DMS53 (cell line): ENCODE measurements at places on chromosomes 1 and 21.
A peak's percentile ranks its signal among the peaks of the same experiment; 100 is the strongest.

DNA sequence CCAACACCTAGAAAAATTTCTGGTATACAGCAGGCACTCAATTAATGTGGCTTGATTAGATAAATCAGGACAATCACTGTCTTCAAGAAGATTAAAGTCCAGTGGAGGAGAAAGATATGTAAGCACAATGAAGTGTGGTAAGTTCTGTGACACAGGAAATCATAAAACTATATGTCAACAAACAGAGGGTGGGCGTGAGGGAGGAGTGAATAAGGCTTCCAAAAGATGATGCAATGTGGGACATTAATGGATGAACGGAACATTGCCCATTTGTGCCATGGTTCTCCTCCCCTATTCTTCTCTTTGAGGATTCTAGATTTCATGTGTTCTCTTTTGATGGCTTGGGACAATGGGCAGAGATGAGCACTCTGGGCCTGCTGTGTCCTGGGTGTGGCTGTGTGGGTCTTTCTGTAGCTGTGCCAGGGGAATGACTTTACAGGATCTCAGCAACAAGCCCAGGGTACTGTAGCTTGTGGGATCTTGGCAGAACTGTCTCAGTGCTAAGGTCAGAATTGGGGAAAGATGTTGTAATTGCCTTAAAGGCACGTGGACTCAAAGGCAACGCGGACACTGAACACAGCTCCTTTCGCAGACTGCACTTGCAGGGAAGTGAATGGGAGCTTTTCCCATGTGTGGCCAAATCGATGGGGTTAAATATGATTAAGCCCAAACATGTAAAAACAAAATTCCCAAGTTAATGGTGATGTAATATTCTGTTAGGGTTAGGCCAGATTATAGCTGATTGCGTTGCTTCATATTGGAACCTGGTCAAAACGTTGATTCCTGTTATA, 366.9 kb downstream of the TGFB2 start:
- DNase-seq = peak; percentile 31

GRCh38 chr1:169590932-169591331, 4.7 kb upstream of the F5 start:
- no peak for DNase-seq

GRCh38 chr21:45225041-45225740, 62.5 kb downstream of the POFUT2 start:
- no peak for DNase-seq

DNA sequence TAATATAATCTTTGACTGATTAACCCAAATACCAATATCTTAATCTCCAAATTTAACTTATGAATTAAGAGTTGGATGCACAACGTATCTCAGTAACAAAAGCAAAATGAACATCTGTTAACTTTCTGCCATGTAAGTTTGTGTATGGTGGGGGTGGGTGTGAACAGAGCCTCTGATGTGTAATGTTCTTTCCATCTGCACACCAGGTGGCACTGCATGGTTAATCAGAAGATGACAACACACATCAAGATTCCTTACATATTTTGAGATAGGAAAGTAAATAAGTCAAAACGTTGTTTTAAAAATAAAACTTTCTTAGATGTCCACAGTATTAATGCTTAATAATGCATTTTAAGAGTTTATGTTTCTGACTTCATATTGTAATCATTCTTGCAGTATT, 251.9 kb downstream of the DPYD start:
- DNase-seq = peak; percentile 63

GRCh38 chr1:209860293-209860881, 32.6 kb downstream of the UTP25 start:
- DNase-seq = peak; percentile 95

DNA sequence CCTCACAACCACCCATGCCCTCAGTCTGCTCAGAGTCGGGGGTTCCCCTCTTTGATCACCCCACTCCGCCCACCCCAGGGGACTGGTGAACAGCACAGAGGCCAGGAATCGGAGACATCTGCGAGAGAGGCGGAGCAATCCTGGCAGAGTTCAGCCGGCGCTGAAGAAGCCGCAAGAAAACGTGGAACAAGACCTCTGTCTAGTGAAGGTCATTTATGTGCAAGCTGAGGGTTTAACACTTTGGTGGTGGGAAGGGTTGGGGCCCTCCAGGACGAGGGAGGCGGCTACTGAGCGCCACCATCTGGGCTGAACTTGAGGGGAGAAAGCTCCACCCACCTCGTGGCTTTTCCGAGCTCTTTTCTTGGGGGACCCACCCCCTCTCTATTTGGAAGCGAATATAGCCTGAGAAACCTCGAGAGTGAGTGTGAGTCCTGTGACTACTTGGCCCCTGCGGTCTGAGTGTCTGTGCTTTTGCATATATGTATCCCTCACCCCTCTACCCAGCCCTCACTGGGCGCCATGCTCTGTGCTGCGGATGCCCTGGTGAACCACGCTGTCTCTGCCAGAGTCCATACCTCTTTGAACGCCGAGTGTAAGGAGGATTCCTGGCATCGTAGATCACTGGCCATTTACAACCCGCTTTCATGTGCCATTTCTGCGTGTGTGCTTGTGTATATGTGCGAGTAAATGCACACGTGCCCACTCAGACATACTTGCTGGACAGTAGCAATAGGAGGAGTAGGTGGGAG, 1.2 kb upstream of the EPHA10 start:
- peak; percentile 63 for DNase-seq

DNA sequence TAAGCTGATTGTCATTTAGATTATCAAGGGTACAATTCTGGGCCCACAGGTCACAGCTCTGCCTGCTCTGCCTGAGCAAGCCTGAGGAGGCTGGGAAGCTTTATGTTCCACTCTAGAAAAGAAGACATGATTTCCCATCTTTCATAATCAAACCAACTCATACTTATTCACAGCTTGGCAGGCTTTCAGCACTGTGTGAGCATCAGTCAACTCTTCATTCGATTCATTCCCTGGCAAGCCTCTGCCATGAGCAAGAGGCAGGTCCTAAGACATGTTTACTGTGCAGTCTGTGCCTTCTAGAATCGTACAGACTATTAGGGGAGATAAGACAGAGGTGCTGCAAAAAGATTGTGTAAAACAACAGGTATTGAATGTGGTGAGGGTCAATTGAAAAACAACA, 24.5 kb upstream of the KIRREL1 start:
- DNase-seq = no peak

DNA sequence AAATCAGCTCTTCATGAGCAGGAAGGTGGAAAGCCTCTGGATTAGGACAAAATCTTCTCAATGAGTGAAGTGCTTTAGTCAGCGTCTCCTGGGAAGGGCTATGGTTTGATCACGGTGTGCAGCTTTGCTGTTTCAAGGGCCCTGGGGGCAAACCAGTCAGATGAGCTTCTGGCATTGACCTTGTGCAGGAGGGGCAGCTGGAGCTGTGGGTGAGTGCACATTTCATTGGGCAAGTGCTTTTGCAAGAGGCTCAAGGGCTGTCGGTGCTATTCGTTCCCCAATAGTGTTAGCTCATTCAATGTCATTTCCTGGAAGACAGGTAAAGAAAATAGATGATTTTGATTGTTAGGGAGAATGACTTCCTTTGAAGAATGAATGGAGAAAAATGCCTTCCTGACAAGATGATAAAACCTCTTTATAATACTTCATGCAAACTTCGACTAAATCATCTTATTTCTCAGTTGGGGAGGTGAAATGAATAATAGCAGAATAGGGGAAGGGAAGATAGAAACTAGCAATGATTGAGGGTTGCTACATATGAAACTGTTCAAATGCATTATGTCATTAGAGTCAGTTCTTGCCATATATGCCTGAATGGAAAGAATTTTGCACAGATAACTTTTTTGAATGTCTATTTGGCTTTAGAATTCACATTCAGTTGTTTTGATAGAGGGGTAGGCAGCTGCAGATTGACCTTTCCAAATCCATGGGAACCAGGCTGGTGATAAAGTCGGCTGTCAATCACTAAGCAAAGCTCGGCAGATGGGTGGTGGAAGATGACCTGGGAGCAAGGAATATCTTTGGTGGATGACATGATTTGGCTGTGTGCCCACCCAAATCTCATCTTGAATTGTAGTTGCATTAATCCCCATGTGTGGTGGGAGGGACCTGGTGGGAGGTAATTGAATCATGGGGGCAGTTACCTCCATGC, 12.9 kb upstream of the DISC1 start:
- DNase-seq = peak; percentile 12

DNA sequence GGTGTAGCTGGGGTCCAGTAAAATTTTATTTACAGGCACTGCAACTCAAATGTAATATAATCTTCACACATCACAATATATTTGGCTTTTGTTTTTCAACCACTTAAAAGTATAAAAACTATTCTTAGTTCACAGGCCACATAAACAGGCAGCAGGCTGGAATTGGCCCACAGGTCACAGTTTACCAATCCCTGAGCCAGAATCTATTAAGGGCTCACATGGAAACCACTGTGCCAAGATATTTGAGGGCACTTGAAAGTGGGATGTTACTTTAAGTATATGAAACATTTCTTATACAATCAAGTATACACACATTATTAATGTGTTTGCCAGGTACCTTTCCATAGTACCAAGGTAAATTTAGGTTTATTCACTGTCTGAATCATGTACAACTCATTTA, 71.9 kb upstream of the PRDX6 start:
- DNase-seq = no peak

GRCh38 chr1:248243204-248243603, 12.0 kb downstream of the OR2M4 start:
- DNase-seq = peak; percentile 82

GRCh38 chr1:41357451-41358101, 3.7 kb upstream of the FOXO6 start:
- no peak for DNase-seq

DNA sequence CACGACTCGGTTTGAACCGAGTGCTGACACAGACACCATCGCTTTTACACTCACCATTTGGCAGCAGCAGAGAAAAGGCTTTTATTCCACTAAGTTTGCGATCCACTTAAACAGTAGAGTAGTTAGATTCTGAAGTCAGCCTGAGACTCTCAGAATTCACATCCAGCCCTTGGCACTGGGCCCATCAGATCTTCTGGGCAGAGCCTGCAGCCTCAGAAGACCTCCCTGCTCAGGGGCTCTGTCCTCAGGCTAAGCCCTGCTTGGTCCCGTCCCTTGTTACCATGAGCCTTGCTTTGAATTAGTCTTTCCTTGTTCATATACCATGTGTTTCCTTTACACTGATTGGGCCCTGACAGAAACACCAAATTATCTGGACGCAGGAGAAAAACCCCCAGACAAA, 41.4 kb upstream of the AJAP1 start:
- DNase-seq = no peak

DNA sequence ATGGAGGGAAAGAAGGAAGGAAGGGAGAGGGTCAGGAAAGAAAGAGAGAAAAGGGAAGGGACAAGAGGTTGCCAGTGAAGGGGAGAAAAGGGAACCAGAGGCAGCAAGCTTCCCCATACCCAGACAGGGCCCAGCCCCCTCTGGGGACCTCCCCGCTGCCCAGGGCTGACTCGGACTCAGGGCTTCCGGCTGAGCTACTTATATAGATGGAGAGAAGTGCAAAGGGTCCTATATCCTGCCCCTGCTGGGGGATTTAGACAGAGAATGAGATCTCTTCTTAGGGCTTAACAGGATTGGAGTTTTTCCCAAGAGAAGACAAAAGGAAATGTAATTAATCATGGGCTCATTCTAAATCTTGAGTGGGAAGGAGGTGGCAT, at the start of gene ETV3L:
ETV3L (minus strand) TSS at position 176 of the 377 bp plus-strand sequence. CDS start 285 bp downstream, outside the sequence.
- no peak for DNase-seq

DNA sequence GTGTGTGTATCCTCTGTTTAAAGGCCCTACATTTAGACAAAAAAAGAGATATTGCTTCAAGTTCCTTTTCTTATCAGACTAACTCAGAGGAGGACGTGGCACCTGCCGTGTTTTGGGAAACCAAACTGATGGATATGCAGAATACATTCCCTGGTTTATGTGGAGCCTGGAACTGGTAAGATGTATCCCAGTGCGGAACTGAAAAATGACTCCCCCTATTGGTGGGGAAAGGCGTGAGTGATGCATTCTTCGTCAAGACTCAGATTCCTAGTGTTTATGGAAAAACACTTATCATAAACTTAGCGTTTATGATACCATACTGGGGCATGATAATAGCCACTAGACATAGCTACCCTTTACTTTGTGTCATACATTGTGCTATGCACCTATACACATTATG, 154.2 kb downstream of the ZNF326 start:
- peak; percentile 22 for DNase-seq

DNA sequence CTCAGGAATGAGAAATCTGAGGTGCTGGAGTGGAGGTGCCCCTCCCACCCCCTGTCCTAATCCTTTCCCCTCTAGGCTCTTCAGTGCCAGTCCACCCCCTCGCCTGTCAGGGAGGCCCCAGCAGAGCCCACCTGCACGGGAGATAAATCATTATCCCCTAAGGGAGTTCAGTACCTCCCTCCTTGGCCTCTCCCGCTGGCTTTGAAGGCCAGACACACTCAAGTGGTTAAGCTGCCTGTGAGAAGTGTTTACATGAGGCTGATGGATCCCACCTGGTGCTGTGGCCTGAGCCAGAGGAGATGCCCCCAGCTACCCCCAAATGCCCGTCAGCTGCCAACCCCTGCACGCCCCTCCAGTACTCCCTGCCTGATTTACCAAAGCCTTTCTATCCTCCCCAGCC, 3.7 kb downstream of the RSPO1 start:
- no peak for DNase-seq

- DNase-seq = peak; percentile 68
Measured at GRCh38 chr1:167938080-167938636, 1.3 kb upstream of the MPC2 start.

- DNase-seq = no peak
Measured at GRCh38 chr1:193494368-193494767, 308.0 kb upstream of the B3GALT2 start.

DNA sequence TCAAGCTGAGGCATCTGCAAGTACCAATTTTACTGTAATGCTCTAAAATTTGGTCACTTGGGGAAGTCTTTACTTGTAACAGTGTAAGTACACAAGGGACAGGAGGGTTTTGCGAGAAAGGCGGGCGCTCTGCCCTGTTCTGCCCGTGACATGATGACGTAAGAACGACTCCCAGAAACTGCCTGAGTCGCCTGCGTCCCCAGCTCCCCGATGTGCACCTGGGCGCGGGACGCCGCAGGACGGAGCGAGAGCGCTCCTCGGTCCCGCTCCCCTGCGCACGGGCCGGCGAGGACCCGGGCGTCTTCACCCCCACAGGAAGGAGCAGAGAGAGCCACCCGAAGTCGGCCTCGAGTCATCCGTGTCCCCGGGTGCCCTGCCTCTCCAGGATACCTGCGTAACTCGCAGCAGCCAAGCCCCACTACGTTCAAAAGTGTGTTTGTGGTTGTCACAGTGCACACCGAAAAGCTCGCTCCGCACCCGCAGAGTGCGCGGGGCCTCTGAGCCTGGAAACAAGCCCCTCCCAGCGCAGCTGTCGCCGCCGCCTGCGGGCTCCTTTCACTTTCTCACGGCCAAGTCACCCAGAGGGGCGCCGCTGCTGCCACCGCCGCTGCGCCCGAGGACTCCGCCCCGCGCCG, 3.3 kb upstream of the ZBTB18 start:
- no peak for DNase-seq

- DNase-seq = no peak
Measured at GRCh38 chr1:160009081-160009480, 22.7 kb downstream of the PIGM start.

DNA sequence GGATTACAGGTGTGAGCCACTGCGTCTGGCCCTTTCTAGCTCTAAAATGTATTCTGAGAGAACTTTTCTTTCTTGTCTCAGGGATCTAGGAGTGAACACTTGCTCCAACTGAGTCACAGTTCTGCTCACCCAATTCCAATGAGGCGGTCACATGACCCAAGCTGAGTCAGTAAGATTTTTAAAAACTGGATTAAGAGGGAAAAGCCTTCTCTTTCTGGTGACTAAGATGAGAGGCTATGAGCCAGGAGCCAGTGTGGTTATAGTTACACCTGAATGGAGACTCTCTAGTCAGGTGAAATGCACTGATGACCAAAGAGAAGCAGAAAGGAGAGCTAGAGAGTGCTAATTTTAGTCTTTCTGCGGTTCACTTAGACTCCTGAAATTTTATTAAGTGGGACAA, 9.5 kb upstream of the DEPDC1 start:
- DNase-seq = no peak
